ENCODE measurements at places on chromosomes 7 and 10. TPM values are rescaled to one million over a fixed set of nuclear protein-coding genes. Genes with fewer than 3 reads are reported as not detected.

GRCh38 chr10:125082881-125083575, 77.3 kb downstream of the CTBP2 start:
- DNase-seq = no peak

DNA sequence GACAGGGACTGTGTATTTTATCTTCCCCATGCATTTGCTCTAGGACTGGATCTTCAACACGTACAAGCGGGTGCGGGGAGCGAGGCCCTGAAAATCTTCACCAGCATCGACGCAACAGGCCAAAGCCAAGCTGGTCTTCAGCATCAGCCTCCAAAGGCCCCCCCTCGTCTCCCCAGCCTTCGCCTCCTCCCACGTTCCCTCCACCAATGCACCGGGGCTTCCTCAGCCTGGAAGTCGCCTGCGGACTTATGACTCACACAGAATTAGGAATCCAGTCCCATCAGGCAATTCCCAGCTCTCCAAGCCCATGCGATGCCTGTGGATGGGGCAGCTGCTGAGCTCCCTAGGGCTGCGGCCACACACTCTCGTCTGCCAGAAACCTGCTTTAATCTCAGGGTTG, 36.3 kb upstream of the RNF32 start:
- no peak for DNase-seq

- DNase-seq = no peak
These were observed 5.9 kb downstream of the FBXL13 start for GRCh38 chr7:103068414-103069403.

DNA sequence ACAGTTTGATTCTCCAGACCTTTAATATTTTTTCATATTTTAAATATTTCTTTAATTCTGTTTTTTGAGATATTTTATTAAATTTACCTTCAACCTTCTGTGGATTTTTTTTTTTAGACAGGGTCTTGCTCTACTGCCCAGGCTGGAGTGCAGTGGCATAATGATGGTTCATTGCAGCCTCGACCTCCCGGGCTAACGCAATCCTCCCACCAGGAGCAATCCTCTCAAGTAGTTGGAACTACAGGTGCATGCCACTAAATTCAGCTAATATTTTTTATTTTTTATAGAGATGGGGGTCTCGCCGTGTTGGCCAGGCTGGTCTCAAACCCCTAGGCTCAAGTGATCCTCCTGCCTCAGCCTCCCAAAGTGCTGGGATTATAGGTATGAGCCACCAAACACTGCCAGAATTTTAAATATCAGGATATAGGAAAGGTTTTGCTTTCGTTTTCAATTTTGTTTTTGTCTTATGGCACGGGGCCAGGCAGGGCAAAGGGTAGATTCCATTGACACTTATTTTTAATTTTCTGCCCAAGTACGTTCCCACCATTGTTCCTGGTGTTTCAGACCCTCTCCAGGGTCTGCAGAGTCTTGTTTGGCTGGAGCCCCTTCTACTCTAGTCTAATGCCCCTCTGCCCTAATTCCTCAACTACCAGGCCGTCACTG, 1.2 kb downstream of the TACC2 start:
- no peak for DNase-seq

GRCh38 chr10:71582019-71582418, 137.6 kb downstream of the C10orf105 start:
- DNase-seq = no peak

DNA sequence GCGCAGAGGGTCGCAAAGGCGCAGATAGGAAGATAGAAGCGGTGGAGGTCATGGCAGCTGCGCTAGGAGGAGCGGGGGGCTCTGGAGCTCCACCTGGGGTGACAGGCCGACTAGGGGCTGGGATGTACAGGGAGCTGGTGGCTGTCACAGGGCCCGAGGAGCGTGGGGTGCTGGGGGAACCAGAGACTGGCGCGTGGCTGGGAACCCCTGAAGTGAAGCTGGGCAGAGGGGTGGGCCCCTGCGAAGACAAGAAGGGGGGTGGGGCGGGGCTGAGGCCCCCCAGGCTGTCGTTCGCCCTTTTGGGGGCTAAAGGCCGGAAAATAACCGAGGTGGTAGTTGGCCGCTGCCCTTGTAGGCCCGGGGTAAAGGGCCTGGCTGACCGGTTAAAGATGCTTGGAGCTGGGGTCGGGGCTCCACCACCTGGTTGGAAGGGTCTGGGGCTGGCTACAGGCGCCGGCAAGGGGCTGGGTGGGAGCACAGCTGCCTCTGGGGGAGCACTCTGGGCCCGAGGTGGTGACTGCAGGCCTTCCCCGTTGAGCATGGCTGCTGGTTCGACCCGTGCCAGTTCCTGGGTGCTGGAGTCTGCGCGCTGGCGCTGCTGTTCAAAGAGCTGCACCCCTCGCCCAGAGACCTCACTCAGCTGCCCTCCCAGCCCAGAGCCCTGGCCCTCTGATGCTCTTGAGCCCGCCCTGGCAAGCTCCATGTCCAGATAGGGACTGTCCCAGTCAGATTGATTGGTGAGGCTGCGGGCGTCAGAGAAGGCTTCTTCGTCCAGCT, 6.8 kb upstream of the MYOZ1 start:
- DNase-seq = no peak

- DNase-seq = no peak
These were observed 5.0 kb downstream of the ZYX start for GRCh38 chr7:143385891-143386781.

- DNase-seq = no peak
These were observed 145.2 kb upstream of the GDF10 start for GRCh38 chr10:47154762-47155161.

- no peak for DNase-seq
These were observed 146.5 kb downstream of the MAPK8 start for GRCh38 chr10:48452879-48453412.

GRCh38 chr10:60479305-60480020, 89.8 kb upstream of the ANK3 start:
- DNase-seq = no peak

DNA sequence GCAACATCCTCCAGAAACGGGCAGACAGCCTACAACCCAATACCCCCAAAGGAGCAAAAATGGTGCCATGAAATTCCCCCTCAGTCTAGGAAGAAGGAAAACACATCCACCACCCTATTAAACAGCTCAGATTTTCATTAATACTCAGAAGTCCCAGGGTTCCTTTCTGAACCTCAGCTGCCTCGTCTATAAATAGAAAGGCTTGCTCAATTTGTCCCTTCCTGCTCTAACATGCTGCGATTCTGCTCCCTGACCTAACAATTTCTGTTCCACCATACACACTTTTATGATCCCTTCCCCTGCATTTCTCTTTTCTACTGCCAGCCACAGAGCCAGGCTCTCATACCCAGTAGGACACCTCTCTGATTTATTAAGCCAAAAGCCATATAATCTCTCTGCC, 68.1 kb downstream of the MTERF1 start:
- DNase-seq = no peak

- no peak for DNase-seq
These were observed 176.2 kb downstream of the DNAJC1 start for GRCh38 chr10:21827308-21827707.

DNA sequence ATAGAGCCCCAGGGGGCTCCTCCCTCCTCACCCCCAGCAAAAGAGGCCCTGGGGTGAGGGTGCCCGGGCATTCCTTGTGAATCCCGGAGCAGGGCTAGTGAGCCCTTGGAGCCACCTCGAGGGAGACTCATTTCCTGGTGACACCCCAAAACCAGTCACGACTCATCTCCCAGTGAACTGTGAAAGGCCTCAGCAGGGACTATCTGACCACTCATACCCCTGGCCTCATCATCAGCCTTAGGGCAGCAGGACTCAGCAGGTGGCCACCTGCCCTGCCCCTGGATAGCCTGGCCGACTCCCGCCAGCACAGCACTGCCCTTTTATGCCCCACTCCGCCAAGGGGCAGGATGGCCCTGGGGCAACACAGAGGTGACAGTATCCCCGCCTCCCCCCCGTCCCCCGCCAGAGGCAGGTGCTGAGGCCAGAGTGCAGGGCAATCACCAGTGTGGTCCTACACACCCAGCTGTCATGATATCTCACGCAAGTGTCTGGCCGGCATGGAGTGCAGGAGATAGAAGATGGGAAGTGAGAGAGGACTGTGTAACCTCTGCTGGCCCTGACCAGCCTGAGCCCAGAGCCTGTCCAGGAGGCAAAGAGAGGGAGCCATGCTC, 3.2 kb downstream of the SNCG start:
- no peak for DNase-seq

- DNase-seq = no peak
These were observed 97.6 kb upstream of the CTTNBP2 start for GRCh38 chr7:117970801-117971200.

- DNase-seq = no peak
These were observed 8.8 kb downstream of the AASS start for GRCh38 chr7:122135275-122135674.

DNA sequence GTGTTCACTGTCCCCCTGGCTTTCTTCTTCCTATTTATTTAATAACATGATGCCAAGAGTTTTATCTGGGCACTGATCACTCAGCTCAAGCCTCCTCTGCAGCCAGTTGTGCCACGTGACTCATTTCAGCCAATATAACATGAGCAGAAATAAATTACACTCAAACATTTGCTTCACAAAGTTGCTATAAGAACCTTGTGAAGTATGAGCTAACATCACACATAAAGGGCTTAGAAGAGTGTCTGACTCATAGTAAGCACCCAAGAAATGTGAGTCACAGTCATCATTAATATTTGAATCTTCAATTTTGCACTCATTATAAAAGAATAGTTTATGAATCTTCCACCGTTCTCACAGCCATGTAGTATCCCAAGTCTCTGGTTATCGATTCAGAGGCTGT, 414.6 kb upstream of the NPVF start:
- DNase-seq = no peak

GRCh38 chr10:807163-807957, 117.9 kb upstream of the DIP2C start:
- no peak for DNase-seq

GRCh38 chr10:6054884-6055283, 7.3 kb downstream of the IL2RA start:
- no peak for DNase-seq

- DNase-seq = no peak
These were observed 4.1 kb upstream of the GTPBP4 start for GRCh38 chr10:983971-984655.

GRCh38 chr10:7896297-7896696, 78.0 kb downstream of the TAF3 start:
- DNase-seq = no peak

GRCh38 chr10:14648005-14648765, 126.5 kb downstream of the FAM107B start:
- peak; percentile 55 for DNase-seq

DNA sequence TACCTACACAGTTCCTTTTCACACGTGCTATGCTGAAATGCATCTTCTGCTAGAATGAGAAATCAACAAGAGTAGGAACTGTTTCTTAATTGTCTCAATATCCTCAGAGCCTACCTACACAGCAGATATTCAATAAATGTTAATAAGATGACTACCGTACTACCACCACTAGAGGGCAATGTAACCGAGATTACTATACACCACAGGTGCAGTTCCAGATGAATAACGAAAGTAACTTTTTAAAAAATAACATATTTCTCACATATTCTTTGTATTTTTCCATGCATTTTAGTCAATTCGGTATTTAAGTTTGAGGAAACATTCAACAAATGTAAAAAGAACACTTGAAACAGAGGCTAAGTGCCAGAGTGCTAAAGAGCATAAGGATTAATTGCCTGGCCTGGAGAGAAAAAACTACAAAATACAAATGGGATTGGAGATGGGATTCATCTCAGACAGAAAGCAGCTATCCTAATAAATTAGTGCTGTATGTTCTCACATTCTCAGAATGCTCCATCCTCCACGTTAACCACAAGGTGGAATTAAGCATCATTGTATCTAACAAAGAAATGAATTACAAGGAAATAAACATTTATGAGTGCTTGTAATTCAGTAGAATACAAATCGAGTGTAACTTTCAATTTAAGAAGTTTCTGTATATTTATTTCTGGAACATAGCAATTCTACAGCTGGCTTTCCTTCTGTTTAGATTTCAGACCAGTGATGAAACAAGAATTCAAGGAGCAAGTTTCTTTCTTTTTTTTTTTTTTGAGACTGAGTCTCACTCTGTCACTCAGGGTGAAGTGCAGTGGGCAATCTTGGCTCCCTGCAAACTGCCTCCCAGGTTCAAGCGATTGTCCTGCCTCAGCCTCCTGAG, 20.3 kb upstream of the HECTD2 start:
- no peak for DNase-seq

- no peak for DNase-seq
These were observed 118.5 kb downstream of the RAB18 start for GRCh38 chr10:27622596-27622995.

GRCh38 chr7:41795276-41795833, 92.5 kb upstream of the INHBA start:
- no peak for DNase-seq

DNA sequence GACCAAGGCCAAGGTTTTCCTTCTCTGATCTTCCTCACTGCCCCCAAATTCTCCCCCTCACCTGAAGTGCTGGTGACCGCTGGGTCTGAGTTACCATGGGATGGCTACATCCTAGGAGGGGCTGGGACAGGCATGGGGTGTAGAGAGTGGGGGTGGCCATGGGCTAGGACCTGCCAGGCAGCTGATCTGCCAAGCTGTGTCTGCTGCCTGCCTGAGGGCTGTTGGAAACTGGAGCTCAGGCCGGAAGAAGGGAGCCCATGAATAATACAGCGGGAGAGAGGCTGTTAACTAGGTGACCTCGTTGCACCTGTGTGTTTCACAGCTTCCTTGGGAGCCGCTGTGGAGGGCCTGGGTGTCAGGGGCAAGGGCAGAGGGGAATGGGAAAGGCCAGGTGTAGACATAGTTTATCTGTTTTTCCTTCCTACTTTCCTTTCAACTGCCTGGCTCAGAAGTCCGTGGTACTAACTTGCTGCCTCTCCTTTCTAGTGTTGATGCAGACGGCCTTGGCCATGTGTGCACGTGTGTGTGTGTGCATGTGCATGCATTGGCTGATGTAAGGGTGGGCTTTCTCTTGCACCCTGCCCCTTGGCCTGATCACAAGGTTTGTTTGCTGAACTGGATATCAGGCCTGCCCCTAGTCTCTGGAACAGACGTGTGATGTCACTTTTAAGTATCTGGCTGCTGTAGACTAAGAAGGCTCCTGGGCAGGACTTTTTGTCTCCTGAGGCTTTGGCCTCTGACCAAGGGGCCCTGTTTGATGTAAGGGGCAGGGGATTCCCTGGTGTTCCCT, 11.9 kb downstream of the CDH23 start:
- no peak for DNase-seq

DNA sequence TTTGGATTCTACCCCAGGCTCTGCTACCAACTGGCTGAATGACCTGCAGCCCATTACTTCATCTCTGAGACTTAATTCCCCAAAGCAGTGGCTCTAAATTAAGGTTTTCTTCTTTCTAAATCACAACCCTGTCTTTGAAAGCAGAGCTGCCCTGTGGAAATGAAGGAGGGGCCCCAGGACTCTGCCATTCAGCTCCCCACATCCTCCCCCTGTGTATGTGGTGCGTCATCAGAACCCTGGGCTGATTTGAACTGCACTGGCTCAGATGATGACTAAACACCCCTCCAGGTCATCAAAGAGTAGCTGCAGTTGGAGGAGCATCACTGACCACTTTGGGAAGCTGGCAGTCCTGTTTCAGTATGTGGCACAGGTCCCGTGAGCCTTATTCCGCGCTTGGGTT, 46.6 kb downstream of the BPGM start:
- DNase-seq = peak; percentile 7

Gene GIMAP1
- 2.7 TPM for total RNA-seq

Gene MINDY4
- total RNA-seq = 1.7 TPM

Gene AASS
- 0.90 TPM for total RNA-seq

Gene COA1
- 51.5 TPM for total RNA-seq

Gene GRM3
- total RNA-seq = not detected

Gene CYP26A1
- not detected for total RNA-seq

Gene OIT3
- not detected for total RNA-seq

Gene PLEKHS1
- not detected for total RNA-seq

Gene SRRM3
- total RNA-seq = not detected

Gene ATG9B
- 5.8 TPM for total RNA-seq

Gene CPA2
- 0.87 TPM for total RNA-seq

Gene CTTNBP2
- total RNA-seq = not detected

Gene RBM20
- 0.03 TPM for total RNA-seq
